ENCODE measurements at places on chromosomes 5 and 9.

GRCh38 chr5:7068156-7068555, 327.8 kb upstream of the ADCY2 start:
- no peak for DNase-seq

- no peak for DNase-seq
Measured at GRCh38 chr5:40826489-40827187, 8.4 kb downstream of the RPL37 start.

DNA sequence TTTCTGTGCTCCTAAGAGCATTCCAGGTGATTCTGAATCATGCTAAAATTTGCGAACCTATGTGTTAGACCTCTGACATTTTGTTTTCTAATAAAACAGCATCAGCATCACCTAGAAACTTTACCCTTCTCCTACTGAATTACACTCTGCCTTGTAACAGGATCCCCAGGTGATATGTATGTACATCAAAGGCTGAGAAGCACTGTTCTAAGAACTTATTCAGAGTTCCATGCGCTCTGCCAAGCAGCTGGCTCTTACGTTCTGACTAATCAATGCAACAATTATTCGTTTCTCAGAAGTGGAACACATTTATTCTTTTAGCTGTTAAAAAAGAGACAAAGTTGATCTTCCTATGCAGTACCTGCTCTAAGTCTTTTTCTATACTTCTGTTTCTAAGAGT, 228.6 kb downstream of the SLF1 start:
- no peak for DNase-seq

DNA sequence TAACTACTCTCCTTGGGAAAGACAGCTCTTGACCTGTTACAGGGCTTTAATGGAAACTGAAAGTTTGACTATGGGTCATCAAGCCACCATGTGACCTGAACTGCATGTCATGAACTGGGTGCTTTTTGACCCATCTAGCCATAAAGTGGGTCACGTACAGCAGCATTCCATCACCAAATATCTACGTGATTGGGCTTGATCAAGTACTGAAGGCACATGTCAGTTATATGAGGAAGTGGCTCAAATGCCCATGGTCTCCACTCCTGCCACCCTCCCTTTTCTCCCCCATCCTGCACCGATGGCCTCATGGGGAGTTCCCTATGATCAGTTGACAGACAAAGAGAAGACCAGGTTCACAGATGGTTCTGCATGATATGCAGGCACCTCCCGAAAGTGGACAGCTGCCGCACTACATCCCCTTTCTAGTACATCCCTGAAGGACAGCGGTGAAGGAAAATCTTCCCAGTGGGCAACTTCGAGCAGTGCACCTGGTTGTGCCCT, 7.3 kb upstream of the FCN1 start:
- no peak for DNase-seq

DNA sequence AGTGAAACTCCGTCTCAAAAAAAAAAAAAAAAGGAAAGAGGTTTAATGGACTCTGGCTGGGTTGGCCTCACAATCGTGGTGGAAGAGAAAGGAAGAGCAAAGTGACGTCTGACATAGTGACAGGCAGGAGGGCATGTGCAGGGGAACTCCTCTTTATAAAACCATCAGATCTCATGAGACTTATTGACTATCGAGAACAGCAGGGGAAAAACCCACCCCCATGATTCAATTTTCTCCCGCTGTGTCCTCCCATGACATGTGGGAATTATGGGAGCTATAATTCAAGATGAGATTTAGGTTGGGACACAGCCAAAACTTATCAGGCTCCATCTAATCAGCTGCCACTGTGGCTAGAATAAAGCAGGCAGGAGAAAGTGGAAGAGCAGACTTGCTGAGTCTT, 610.4 kb upstream of the NUDT12 start:
- DNase-seq: no peak

- DNase-seq: no peak
Measured at GRCh38 chr9:1927546-1927945, 87.6 kb upstream of the SMARCA2 start.

- peak; percentile 66 for DNase-seq
Measured at GRCh38 chr9:69223605-69224004, 49.5 kb downstream of the TJP2 start.

DNA sequence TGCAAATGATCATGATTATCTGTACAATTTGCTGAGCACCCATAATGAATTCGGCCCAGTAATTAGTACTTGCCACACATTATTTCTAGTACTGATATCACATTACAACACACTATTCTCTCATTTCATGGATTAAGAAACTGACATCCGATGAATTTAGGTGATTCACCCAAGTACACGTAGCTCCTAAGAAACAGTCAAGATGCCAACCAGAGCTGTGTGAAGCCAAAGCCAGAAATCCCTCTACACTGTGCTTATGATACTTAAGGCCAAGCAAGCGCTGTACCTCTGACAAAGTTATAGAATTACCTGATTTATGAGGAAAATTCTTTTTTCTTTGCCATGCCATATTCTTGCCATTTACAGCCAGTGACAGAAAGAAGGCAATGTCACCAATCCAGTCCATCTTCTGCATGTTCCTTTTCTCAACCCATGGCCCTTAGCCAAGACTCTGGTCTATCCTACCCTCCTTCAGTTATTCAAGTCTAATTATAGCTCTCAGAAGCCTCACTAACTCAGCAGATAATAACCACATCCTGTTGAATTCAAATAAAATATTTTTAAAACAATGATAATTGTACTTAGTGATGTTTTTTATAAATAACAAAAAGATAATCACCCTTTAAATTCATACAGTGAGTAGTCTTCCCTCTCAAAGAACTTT, 74.3 kb upstream of the PTGER4 start:
- DNase-seq: peak; percentile 20

DNA sequence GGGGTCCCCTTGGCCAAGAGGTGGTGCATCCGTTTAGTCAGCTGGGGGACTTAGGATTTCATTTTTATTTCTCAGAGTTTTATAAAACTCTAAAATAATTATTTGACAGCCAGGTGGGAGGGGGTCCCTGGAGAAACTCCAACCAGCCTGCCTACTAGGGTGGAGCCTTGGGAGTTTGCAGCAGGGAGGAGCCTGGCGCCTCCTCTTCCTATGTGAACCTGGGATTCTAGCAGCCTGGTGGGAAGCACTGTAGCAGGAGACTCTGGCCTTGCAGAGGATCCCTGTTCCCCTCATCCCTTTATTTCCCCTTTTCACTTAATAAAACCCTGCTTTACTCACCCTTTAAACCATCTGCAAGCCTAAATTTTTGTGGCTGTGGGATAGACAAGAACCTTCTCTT, 50.8 kb downstream of the FXN start:
- no peak for DNase-seq

GRCh38 chr9:97038611-97039513, at the start of gene CTSV:
Gene CTSV (minus strand): TSS chr9:97039142. CDS start chr9:97038043, 1,099 bp downstream.
- peak; percentile 75 for DNase-seq

GRCh38 chr9:111413996-111414395, 70.2 kb downstream of the ECPAS start:
- no peak for DNase-seq

GRCh38 chr9:109969573-109970237, 189.7 kb downstream of the PALM2AKAP2 start:
- DNase-seq: no peak

DNA sequence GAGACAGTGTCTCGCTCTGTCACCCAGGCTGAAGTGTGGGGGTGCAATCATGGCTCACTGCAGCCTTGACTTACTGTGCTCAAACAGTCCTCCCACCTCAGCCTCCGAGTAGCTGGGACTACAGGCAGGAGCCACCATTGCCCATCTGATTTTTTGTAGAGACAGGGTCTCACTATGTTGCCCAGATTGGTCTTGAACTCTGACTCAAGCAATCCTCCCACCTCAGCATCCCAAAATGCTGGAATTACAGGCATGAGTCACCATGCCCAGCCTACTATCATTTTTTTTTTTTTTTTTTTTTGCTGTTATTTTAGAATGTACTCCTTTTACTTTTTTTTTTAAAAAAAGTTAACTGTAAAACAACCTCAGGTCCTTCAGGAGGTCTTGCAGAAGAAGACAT, 449.0 kb downstream of the CCDC171 start:
- DNase-seq: peak; percentile 48

DNA sequence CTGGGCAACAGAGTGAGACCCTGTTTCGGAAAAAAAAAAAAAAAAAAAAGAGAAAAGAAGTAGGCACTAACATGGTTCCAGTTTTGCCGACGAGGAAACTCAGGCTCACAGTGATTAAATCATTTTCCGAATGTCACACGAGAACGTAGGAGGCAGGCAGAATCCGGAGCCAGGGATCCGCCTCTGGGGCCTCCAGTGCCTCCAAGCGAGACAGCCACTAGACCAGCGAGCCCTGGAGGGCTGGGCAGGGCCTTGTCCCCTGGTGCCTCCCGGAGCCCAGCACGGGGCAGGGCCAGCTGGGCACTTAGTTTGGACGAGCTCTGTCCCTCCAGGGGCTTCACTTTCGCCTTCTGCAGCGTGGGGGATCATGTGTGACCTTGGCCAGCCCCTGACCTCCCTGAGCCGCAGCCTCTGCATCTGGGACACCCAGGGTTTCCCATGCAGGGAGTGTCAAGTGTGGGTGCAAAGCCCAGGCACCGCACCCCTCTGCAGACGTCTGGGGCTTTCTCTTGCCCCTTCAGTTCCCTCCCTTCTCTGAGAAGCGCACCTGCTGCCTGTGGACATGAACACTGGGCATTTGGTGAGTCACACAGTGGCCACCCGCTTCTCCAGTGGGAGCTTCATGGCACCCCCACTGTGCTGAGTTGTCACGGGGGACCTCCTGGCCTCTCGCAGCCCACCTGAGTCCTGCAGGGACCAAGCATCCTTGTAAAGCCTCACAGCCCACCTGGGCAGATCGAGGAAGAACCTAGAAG, 80.3 kb downstream of the RXRA start:
- DNase-seq: no peak

- DNase-seq: peak; percentile 87
Measured at GRCh38 chr9:72485821-72486593, 35.4 kb upstream of the TMC1 start.

GRCh38 chr9:126947529-126947928, 32.9 kb downstream of the RALGPS1 start:
- DNase-seq: no peak

DNA sequence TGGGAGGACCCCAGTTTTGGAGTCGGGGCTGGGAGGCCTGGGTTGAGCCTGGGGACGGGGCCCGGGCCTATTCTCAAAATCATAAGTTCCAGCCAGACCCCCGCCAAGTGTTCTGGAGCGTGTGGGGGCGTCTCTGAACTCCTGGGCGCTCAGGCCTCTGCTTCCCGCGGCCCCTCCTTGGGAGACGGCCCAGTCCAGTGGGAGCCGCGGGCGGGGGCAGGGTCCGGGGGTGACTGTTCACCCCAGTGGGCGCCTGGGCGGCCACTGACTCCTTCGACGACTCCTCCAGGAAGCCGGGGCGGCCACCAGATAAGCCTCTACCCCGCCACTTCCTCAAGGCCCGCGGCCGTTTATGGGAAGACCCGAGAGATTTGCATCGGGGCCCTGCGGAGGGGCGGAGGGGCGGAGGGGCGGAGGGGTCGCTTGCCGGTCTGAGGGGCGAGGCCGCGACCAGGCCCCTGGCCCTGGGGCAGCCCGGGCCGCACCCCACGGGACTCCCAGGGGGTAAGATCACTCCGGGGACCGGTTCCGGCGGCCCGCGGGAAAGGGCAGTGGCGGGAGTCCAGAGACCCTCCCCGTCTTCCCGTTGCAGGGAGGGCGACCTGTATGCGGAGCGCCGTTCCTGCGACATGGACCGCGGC, 655 bp downstream of the TOR4A start:
- no peak for DNase-seq

DNA sequence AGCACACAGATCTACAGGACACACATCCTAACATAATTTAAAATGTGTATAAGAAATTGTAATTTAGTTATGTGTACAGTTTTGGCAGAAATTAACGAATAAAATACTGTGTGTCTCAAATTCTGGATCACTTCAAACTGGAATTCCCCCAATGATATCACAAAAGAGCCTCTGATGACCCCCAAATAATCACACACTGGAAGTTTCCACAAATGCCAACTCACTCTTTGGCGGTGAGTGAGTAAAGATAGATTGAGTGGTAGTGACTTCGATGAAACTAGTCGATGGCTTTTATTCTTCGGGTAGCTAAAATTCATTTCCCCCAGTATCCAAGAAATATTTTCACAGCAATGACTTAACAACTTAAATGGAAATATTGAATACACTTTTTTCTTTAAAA, 2.2 kb downstream of the ZNF366 start:
- no peak for DNase-seq

All from fibroblast of skin of right quadriceps (primary cell).